Stimulated activated CD8-positive, alpha-beta memory T cell treated with anti-CD3 and anti-CD28 coated beads, Interleukin-15, amount 100 ng/mL, for 1 hour (primary cell): ENCODE measurements at places on chromosomes 6 and 20.

- no peak for DNase-seq
Measured at GRCh38 chr20:62441987-62442539, 14.7 kb upstream of the RBBP8NL start.

- no peak for DNase-seq
Measured at GRCh38 chr6:45376310-45377042, 1.3 kb downstream of the SUPT3H start.

GRCh38 chr6:115830895-115831294 is 229.8 kb downstream of the FRK start:
- DNase-seq, result no peak

DNA sequence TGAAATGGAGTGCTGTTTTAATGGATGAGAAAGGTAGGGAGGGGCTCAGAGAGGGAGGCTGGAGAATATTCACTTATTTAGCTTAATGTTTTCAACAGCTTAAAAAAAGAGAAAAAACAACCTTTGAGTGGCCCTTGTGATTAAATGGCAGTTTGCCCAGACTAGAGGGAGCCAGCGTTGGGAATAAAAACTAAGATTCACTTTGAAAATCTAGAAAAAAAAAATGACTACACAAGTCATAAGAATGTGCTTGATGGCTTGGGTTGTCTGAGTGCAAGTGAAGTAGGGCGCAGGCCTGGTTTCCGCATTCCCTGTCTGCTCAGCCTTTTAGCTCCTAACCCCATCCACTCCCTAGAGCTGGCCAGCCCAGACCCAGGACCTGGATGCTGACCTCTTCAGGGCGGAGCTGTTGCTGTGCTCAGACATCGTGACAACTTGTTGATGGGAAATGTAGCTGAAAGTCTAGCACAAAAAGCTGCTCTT is 28.9 kb downstream of the UTRN start:
- DNase-seq, result no peak

- DNase-seq, result no peak
Measured at GRCh38 chr20:11453430-11453829, 464.3 kb upstream of the BTBD3 start.
